ENCODE measurements at places on chromosomes 3 and 15.
A peak's percentile ranks its signal among the peaks of the same experiment; 100 is the strongest.

DNA sequence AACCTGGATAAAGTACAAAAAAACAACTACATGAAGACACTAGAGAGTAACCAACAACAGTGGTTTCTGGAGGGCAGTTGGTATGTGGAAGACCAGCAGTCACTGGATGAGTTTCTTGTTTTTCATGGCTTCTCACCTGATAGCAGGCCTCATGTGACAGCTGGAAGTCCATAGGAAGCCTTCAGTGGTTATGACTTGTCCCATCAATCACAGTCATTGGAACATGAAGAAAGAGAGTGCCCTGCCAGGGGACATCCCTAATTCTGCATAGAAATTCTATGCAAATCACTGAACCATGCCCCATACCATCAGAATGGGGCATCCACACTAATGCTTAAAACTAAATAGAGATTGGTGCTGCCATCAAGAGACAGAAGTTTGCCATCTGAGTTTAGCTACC, 81.6 kb downstream of the AKAP13 start:
- no peak for DNase-seq

GRCh38 chr15:94314639-94315038, 83.3 kb downstream of the MCTP2 start:
- DNase-seq = no peak

GRCh38 chr3:127701280-127701911, 28.6 kb downstream of the ABTB1 start:
- DNase-seq = no peak

DNA sequence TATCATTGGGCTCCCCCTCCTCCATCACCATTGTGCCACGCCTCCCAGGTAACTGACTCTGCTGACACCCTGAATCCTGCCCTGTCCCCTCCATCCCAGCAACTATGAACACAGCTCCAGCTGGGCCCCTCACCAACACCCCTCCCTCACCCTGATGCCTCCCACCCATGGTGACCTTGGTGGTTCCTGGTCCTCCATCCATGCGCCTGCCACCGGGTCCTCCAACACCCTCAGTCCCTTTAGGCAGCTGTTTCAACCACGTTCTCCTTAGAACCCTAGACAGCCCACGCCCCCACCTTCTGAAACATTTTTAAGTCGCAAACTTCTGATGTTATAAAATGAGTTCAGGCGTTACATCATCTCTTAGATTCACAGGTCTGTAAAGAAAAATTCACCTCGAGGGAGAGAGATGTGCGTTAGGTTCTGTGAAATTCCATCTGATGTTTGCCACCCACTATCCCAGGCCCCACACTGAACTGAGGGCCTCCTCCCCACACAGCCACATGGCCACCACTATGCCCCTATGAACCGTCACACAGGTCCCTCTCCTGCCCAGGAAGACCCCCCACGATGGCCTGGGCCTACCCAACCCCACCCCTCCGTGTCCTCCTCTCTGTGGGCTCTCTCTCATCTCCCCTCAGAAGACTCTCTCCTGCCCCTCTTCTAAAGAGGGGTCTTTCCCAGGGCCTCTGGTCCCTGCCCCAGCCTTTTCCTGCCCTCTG, 29.8 kb downstream of the PCSK6 start:
- no peak for DNase-seq

- no peak for DNase-seq
Measured at GRCh38 chr3:102353148-102353547, 81.7 kb upstream of the ZPLD1 start.

DNA sequence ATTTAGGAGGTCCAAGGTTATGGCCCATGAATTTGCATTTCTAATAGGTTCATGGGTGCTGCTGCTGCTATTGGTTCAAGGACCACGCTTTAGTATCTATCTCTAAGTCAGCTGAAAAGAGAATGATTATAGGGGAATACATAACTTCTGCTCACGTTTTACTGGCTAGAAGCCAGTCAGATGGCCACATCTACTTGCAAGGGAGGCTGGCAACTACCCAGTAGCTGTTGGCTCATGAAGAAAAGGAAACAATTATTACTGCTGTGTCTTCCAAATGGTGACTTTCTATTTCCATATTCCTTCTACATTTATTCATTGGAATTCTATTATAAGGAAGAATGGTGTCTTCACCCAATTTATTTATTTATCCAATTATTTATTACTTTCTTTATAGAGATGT, 54.2 kb downstream of the SLC25A36 start:
- DNase-seq = no peak

DNA sequence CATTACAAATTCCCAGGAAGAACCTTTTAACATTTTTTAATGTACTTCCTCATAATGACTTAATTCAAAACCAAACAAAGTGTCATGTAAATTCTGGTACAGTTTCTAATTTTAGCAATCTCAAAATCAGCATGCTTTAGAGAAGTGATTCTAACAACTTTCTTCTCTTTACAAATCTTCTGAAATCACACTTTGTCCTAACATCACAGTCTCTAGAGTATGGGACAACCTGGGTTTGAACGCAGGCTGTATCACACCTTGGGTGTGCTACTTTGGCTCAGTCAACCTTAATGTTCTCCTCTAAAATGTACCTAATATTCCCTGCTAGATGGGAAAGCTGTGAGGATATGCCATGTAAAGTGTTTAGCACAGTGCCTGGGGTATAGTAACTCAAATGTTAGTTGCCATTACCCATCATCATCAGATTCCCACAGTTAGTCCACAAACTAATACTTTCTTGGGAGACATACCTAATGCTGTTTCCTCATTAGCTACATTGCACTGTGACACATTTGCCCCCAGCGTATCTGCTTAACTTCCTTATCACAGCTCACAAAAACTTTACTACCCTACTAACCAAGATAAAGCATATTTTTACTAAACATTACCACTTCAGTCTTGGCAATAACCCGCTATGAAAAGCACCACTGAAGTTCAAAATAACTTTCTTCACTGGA, 3.1 kb downstream of the TSPAN3 start:
- DNase-seq = no peak

- DNase-seq = no peak
Measured at GRCh38 chr3:99634881-99635280, 3.5 kb upstream of the COL8A1 start.

DNA sequence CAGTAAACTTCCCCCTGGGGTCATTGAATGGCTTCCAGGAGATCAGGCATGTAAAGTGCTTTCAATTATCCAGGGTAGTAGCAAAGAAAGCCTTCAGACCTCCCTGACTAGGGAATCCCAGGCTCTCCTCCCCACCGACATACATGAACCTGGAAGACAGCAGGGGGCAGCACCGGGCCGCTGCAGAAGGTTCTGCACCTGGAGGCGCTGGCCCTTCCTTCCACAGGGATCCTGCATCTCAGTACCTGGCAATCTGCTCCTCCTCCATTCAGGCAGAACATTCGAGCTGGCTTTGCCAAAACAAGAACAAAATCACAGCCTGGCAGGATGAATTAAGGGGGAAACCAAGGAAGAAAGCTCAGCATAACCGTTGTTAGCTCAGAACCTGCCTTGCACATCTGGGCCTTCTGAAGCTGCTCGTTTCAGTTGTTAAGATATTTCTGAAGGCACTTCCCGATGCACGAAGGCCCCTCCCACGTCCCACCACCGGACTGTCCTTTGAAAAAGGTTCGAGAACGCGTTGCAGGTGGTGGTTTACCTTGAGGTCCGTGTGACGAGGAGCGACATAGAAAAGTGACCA, 237.7 kb downstream of the SLCO3A1 start:
- DNase-seq = peak; percentile 75

DNA sequence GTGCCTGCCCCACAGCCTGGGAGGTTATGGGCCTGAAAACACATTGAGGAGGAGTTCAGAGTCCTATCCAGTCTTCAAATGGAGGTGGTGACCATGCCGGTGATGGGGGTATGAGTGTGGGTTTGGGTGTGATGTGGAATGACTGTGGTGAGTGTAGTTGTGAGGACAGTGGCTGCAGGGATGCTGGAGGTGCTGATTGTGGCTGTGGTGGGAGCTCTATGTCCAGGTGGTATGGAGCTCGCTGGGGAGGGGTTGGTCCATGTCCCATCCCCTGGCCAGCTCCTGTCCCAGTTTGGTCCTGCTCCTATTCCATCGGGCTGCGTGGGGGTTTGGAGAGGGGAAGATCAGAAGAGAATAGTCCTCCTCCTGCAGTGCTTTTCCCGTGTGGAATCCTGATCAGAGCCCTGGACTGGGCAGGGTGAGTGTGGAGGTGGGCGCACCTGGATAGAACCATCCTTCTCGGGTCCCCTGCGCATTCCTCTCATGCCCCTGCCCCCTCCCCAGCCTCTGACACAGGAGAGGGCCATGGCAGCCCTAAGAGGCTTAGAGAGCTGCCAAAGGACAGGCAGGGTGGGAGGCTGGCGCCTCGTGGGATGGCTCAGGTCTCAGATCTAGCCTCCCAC, 23.0 kb upstream of the GOLGA6C start:
- no peak for DNase-seq

- DNase-seq = peak; percentile 77
Measured at GRCh38 chr3:183818706-183819624, 6.4 kb downstream of the MAP6D1 start.

Measured in head of caudate nucleus (tissue), 42 donors.